ENCODE measurements at places on chromosomes 4 and X.

GRCh38 chr4:87881115-87881514 is 48.3 kb downstream of the MEPE start:
- no peak for DNase-seq

DNA sequence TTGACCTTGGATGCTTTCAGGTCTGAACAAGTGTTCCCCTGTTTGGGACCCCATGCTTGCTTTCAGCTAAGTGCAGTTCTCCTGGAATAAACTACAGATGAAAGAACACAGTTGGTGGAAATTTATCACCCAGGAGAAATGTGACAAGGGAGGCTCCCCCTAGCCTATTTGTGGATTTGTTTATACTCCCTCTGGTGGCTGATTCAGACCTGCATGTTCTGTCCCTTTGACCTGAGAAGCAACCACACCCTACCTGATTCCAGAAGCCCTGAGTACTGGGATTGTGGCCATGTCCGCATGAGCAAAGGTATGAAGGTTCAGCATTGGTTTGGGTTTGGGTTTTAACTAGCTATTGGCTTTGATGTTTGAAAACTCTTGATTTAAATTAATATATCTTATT is 440.9 kb downstream of the MID1IP1 start:
- peak; percentile 34 for DNase-seq

DNA sequence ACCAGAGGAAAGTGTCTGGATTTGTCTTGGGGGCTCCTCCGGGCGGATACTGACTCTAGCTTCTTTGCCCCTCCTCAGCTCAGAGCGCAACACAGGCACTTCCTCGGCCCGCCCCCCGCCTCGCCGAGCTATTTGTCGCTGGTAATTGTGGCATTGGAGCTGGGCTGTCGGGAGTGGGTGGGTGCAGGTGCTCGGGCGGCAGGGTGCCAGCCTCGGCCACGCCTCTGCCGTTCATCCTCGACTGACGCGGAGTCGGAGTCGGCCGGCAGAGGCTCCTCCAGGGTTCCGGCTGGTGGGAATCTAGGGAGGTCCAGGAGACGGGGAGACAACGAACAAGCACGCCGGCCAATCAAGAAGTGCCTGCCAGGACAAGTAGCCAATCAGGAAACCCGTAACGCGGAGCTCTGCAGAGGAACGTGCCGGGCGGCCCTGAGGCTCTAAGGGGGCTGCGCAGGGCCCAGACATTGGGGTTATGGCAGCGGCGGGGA is 3.9 kb upstream of the SYN1 start:
- DNase-seq: peak; percentile 26

DNA sequence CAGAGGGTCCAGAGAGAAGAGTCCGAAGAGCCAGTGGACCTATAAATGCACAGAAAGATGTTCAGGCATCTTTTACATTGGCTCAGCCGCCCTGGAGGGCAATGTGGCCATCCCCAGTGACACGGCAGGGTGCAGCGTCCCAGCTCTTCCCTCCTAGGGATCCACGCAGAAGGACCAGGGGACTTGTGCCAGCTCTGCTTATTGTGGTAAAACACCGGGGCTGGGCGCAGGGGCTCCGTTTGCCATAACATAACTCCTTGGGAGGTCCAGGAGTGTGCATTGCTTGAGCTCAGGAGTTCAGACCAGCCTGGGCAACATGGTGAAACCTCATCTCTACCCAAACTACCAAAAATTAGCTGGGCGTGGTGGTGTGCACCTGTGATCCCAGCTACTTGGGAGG is 70.2 kb downstream of the CPZ start:
- no peak for DNase-seq

DNA sequence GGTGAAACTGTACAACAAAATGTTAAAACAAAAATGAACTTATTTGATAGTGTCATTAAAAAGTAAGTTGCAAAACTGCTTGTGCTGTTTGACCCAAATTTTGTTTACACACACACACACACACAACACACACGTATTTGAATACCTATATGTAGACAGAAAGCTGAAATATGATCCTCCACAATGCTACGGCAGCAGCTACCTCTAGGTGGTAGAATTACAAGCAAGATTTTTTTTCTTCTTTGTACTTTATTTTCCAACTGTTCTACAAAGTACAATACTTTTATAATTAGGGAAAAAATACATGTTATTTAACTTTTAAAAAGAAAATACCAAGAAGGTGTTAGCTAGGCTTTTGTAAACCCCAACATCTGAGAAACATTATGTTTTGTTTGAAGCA is 1.2 kb downstream of the CYTL1 start:
- no peak for DNase-seq

DNA sequence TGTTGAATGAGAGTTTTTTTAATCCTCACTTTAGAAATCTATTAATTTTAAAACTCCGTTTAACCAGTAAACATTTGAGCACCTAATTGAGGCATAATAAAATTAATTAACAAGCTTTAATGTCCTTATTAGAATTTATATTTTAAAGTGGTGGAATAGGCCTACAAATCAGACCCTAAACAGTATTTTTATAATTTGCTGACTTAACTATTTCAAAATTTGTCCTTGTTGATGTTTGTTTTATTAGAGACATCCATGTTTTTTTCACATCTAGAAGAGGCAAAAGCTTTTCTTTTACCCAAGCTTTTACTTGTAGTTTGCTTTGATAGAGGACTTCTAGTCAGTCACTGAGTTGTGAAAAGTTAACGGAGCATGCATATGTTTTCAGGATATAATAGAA is 3.8 kb downstream of the SAP30 start:
- no peak for DNase-seq

- no peak for DNase-seq
These were observed 93.5 kb upstream of the ADAD1 start for GRCh38 chr4:122285285-122285684.

- no peak for DNase-seq
These were observed 415.1 kb upstream of the MAD2L1 start for GRCh38 chr4:120481756-120482155.

- DNase-seq: no peak
These were observed 311.1 kb upstream of the SLC7A11 start for GRCh38 chr4:138553001-138553845.

DNA sequence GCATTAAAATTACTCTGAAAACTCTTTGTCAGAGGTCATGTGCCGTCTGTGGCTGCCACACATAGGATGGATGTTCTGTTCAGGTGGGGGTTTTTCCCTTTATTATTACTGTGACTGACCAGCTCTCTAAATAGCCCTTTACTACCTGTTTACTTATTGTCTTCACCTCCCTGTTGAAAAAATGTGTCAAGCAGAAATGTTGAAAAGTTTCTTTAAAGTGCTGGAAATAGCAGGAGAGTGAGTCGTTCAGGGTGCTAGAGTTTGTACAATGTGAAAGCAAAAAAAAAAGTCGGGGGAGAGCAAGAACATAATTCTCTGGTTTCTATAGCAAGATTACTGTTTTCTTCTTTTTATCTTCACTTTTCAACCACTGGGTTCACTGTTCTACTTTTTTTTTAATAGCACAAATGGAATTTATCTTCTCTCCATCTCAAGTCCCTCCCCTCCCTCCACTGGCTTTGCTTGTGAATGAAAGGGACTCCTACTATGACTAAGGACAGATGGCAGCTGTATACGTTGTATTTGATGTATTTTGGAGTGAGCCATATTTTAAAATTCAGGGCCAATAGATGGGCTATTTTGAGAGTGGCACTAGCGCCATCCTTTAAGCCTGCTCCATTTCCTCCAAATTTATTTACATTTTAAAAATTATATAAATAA is 33.3 kb downstream of the ARX start:
- DNase-seq: no peak

DNA sequence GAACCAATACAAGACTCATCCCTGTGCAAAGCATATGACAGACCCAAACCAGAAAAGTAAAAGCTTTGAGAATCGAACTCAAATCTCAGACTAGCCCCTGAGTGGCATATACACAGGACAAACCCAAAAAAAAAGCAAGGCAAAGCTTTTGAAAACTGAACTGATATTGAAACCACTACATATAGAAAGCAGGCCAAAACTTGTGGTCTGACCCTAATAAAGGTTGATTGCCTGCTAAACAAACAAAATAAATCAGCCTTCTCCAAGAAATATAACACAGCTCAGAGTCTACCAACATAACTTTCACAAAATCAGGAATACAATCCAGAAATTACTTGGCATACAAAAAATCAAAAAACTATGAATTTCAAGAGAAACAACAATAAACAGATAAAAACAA is 40.3 kb downstream of the LRBA start:
- no peak for DNase-seq

- DNase-seq: no peak
These were observed 21.1 kb upstream of the PRKG2 start for GRCh38 chr4:81235982-81236749.

DNA sequence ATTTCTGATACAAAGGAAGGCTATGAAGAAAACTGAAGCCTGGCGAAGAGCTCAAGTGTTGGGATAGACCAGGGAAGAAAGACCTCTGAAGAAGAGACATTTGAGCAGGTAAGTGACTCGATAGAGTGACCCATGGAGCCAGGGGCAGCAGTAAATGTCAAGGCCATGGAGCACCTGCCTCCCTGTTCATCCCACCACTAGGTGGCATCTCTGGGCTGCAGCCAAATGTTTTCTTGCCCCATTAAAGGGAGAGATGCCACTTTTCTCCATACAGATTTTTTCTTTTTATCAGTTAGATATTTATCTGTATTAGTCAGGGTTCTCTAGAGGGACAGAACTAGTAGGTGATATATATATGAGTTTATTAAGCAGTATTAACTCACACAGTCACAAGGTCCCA is 4.9 kb upstream of the ZNF81 start:
- peak; percentile 63 for DNase-seq

DNA sequence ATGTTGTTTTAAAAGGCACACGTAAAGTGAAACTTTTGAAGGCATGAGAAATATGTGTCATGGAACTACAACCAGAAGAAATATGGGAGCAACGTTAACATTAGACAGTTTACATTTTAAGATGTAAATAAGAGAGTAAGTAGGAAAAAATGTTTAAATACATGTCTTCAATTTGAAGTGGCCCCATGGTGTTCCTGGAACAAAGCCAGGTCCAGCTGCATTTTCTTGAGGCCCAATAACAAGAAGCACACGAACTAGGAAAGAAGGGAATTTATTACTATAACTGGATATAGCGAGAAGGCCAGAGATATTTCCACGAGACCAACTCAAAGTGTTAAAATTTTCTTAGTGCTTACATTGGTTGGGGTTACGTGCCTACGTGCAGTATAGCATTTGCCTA is 458.1 kb downstream of the KCTD8 start:
- no peak for DNase-seq

GRCh38 chrX:37754516-37754915 is 25.3 kb upstream of the CYBB start:
- peak; percentile 43 for DNase-seq

DNA sequence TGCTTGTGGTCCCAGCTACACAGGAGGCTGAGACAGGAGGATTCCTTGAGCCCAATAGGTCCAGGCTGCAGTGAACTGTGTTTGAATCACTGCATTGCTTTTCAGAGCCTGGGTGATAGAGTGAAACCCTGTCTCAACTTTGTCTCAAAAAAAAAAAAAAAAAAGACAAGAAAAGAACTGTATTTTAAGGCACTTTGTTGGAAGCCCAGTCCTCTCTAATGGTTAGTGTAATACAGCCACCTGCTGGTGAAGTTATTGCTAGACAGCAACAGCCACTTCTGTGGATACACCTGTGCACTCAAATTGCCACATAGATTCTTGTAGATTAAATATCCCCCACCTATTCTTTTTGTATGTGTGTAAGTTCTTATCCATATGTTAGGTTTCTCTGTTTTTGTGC is 10.1 kb upstream of the FGG start:
- DNase-seq: peak; percentile 49
